ENCODE measurements at places on chromosomes 11 and 22.

DNA sequence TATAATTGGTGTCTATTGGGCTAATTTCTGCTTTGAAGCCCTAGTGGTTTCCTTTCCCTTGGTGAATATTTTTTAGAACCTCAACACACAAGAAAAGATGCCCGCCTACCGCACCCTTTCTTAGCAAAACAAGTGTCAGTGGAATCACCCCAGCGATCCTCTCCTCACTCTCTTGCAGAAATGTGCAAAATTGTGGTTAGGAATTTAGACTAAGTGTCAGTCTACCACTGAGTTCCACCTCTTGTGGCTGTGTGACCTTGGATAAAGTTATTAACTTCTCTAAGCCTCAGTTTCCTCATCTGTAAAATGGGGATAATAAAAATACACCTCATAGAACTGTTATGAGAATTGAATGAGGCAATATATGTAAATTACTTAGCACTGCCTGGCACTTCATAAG lies 5.3 kb upstream of the JAML start:
- DNase-seq, result no peak

DNA sequence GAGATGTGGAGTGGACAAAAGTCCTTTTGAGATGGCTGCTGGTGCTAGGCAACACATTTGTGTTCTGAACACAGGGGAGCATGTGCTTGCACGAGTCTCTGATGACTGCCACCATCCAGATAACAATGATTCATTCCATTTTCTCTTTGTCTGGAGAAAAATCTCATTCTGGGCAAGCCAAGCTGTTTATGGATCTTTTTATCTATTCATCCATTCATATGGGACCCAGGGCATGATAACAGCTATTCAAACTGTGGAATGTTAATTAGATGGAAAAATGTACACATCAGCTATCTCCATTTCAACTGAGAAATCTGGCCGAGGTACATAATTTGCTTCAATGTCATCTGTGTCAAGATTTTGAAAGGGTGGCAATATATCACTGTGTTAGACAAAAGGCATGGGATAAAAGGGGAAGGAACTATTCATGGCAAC lies 117.5 kb upstream of the ZBED5 start:
- DNase-seq, result no peak

DNA sequence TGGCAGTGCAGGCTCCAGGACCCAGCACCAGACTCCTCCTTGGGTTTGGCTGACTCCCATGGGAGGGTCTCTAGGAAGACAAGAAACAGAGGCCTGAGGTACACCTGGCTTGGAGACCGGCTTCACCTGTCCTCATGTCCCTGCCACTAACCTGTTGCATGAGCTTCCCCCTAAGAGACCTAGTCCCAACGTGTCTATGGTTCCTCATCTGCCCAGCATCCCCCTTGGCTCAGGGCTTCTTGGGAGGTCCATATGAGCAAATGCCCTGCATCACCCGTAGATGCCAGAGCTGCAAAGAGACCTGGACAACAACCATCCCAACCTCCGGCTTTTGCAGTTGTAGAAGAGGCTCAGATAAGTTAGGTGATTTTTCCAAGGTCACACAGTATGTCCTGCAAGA lies 123.5 kb downstream of the BUD13 start:
- no peak for DNase-seq

DNA sequence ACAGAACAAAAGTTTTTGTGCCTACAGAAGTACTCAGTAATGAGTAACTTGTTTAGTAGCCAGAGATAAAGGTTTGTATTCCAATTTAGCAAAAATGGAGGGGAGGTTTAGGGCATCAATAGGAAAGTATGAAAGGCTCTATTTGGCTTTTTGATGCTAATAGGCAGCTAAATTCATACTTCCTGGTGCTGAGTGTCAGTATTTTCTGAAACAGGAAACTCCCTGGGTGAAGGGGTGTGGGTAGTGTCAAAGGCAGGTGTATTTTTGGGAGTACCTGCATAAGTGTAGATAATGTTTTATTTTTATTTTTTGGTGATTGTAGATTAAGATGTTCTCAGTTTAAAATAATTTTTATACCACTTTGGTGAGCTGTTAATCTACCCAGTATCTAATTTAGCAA lies 29.3 kb upstream of the MMP7 start:
- DNase-seq, result no peak

DNA sequence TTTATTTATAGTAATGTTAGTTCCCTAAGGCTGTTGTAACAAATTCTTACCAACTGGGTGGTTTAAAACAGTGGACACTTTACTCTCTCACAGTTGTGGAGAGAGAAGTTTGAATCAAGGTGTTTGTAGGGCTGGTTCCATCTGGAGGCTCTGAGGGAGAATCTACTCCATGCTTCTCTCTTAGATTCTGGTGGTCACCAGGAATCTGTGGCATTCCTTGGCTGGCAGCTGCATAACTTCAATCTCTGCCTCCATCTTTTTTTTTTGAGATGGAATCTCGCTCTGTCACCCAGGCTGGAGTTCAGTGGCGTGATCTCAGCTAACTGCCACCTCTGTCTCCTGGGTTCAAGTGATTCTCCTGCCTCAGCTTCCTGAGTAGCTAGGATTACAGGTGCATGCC lies 46.3 kb downstream of the LDLRAD3 start:
- DNase-seq, result no peak

- no peak for DNase-seq
These were observed 32.2 kb downstream of the RPL3 start for GRCh38 chr22:39287076-39287725.

- DNase-seq, result no peak
These were observed 6.5 kb upstream of the APOBEC3H start for GRCh38 chr22:39090426-39091064.

Data from esophagus squamous epithelium (tissue), 5 donors.